ENCODE measurements at places on chromosomes 5 and 9. TPM values are rescaled to one million over a fixed set of nuclear protein-coding genes. Genes with fewer than 3 reads are reported as not detected.
A peak's percentile ranks its signal among the peaks of the same experiment; 100 is the strongest.

Gene CDO1
- 0.18 TPM for total RNA-seq

DNA sequence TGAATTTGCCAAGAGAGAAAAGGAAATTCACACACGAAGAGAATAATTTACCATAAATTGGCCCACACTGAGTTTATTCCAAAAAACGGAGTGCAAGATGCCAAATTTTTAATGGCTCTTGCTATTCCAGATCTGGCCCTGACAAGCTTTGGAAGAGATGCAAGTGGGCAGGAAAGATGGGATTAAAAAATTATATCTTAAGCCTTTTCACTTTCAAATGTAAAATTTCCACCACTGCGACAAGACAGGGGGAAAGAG is 352.4 kb downstream of the GLIS3 start:
- no peak for DNase-seq
- no peak overlapping the region for H3K4me3 ChIP-seq
- H3K4me1 ChIP-seq: no peaks in the 10 kb centered on the region
- H3K27ac ChIP-seq: no peak overlapping the region

Gene PDCD1LG2
- 0.13 TPM for total RNA-seq

DNA sequence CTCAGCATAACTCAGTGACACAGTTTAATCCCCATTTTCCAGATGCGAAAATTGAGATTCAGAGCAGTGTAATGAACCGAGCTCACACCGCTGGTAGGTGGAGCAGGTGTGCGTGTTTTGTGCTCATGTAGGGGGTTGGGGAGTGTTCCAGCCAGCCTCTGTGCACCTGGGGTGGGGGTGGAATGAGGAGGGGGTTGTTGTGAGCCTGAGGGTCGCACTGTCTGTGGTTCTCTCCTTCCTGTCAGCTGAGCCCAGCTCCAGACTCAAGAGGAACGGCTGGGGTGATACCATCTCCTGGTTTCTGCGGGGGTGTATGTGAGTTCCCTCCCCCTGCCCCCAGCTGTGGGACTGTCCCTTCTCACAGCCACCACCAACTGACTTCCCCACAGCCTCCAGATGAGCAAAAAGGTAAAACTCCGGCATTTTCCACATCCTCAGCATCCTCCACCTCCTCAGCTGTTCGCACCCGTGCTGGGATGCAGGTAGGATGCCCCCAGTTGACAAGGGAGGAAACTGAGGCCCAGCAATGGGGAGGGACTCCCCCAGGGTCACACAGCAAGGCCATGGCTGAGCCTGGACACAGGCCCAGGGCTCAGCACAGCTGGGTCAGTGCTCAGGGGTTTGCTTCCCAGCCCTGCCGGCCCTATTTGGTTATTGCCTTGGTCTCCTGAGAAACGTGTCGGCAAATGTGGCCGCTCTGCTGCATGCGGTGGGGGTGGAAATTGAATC is 2.1 kb downstream of the SH2D3C start:
- peak overlapping the region; percentile 99 for H3K4me3 ChIP-seq
- DNase-seq: peak; percentile 90
- H3K27ac ChIP-seq: peak overlapping the region; percentile 99

GRCh38 chr5:54738118-54738972 is 220.8 kb downstream of the SNX18 start:
- H3K4me3 ChIP-seq: no peak overlapping the region
- H3K36me3 ChIP-seq: no peaks in the 10 kb centered on the region
- no peak overlapping the region for H3K27ac ChIP-seq
- H3K27me3 ChIP-seq: peaks cover 3% of the 10 kb centered on the region
- no peak for DNase-seq
- H3K4me1 ChIP-seq: peaks cover 4% of the 10 kb centered on the region

DNA sequence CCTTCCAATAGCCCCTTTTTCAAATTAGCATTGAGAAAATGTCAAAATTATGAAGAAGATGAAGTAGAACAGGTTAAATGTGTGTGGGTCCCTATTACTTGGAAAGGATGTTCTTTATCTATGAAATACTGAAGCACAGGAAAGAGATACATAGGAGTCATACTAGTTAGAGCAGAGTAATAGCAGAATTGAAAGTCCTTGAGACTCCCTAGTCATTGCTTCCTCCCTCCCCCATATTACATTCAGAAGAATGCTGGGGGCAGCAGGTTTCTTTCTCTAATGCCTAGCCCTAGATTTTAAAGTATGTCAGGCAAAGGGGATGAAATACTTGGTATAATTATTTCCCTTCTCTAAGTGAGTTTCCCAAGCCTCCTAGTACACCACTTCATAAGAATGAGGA is 4.4 kb downstream of the ZCCHC9 start:
- H3K4me3 ChIP-seq: no peak overlapping the region
- H3K27me3 ChIP-seq: no peaks in the 10 kb centered on the region
- no peak for DNase-seq
- peaks cover 25% of the 10 kb centered on the region for H3K4me1 ChIP-seq
- peak overlapping the region; percentile 68 for H3K27ac ChIP-seq

GRCh38 chr5:54390015-54390414 is 65.5 kb upstream of the HSPB3 start:
- no peak for DNase-seq
- no peak overlapping the region for H3K4me3 ChIP-seq
- H3K4me1 ChIP-seq: peaks cover 15% of the 10 kb centered on the region
- H3K36me3 ChIP-seq: no peaks in the 10 kb centered on the region
- H3K27me3 ChIP-seq: no peaks in the 10 kb centered on the region

Gene SHC3
- total RNA-seq: not detected

- DNase-seq: no peak
- H3K36me3 ChIP-seq: no peaks in the 10 kb centered on the region
- H3K27ac ChIP-seq: no peak overlapping the region
- no peaks in the 10 kb centered on the region for H3K27me3 ChIP-seq
Observed at GRCh38 chr9:136678624-136679023, 8.6 kb downstream of the AGPAT2 start.

Gene ORM2
- not detected for total RNA-seq

- peaks cover 20% of the 10 kb centered on the region for H3K27me3 ChIP-seq
- DNase-seq: peak; percentile 20
- H3K27ac ChIP-seq: no peak within 1 kb of the TSS
- H3K4me3 ChIP-seq: no peak within 1 kb of the TSS
- no peaks in the 10 kb centered on the region for H3K36me3 ChIP-seq
- no peaks in the 10 kb centered on the region for H3K4me1 ChIP-seq
Observed at GRCh38 chr5:55159763-55160492, at the start of gene GPX8. Gene GPX8 (plus strand): TSS chr5:55160171. CDS start chr5:55160193, 22 bp downstream.

- no peak overlapping the region for H3K4me3 ChIP-seq
- no peak for DNase-seq
- H3K4me1 ChIP-seq: no peaks in the 10 kb centered on the region
- peaks cover 4% of the 10 kb centered on the region for H3K36me3 ChIP-seq
- H3K27me3 ChIP-seq: no peaks in the 10 kb centered on the region
Observed at GRCh38 chr9:121895818-121896544, 197.1 kb downstream of the TTLL11 start.

Gene SPATA9
- not detected for total RNA-seq

Gene NMUR2
- total RNA-seq: not detected

GRCh38 chr9:114351932-114352331 is 22.3 kb downstream of the ORM2 start:
- no peaks in the 10 kb centered on the region for H3K27me3 ChIP-seq
- no peak overlapping the region for H3K4me3 ChIP-seq
- DNase-seq: no peak
- peak overlapping the region; percentile 82 for H3K27ac ChIP-seq
- H3K36me3 ChIP-seq: peaks cover 69% of the 10 kb centered on the region

Gene GRM6
- total RNA-seq: not detected

Gene HAVCR2
- total RNA-seq: 34.6 TPM

- no peak overlapping the region for H3K27ac ChIP-seq
- no peak for DNase-seq
- no peaks in the 10 kb centered on the region for H3K36me3 ChIP-seq
- no peak overlapping the region for H3K4me3 ChIP-seq
Observed at GRCh38 chr9:85876628-85877027, 64.3 kb upstream of the NAA35 start.

Gene JADE2
- 61.2 TPM for total RNA-seq

Gene ACOT12
- total RNA-seq: not detected

- H3K27me3 ChIP-seq: no peaks in the 10 kb centered on the region
- no peak overlapping the region for H3K27ac ChIP-seq
- DNase-seq: no peak
- no peaks in the 10 kb centered on the region for H3K36me3 ChIP-seq
- H3K4me3 ChIP-seq: no peak overlapping the region
Observed at GRCh38 chr5:32020271-32020670, 153.8 kb downstream of the GOLPH3 start.

Gene FOXD1
- 1.5 TPM for total RNA-seq

GRCh38 chr9:125227761-125228160 is 13.4 kb downstream of the HSPA5 start:
- H3K27me3 ChIP-seq: no peaks in the 10 kb centered on the region
- no peak overlapping the region for H3K27ac ChIP-seq
- peaks cover 17% of the 10 kb centered on the region for H3K36me3 ChIP-seq
- no peak for DNase-seq

GRCh38 chr5:94976853-94977252 is 308.0 kb downstream of the MCTP1 start:
- H3K4me3 ChIP-seq: no peak overlapping the region
- H3K36me3 ChIP-seq: no peaks in the 10 kb centered on the region
- H3K27ac ChIP-seq: no peak overlapping the region
- H3K4me1 ChIP-seq: no peaks in the 10 kb centered on the region

DNA sequence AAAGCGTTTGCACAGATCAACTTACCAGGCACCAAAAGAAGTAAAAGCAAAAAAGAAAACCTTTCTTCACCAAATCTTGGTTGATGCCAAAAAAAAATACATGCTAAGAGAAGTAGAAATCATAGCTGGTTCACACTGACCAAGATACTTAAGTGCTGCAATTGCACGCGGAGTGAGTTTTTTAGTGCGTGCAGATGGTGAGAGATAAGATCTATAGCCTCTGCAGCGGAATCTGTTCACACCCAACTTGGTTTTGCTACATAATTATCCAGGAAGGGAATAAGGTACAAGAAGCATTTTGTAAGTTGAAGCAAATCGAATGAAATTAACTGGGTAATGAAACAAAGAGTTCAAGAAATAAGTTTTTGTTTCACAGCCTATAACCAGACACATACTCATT is 36.4 kb upstream of the CCDC152 start:
- no peaks in the 10 kb centered on the region for H3K36me3 ChIP-seq
- no peak overlapping the region for H3K4me3 ChIP-seq
- no peak for DNase-seq
- H3K27ac ChIP-seq: no peak overlapping the region
- H3K4me1 ChIP-seq: peaks cover 16% of the 10 kb centered on the region
- peaks cover 19% of the 10 kb centered on the region for H3K27me3 ChIP-seq

- no peak overlapping the region for H3K27ac ChIP-seq
- no peak for DNase-seq
- H3K36me3 ChIP-seq: no peaks in the 10 kb centered on the region
- no peaks in the 10 kb centered on the region for H3K27me3 ChIP-seq
Observed at GRCh38 chr5:1552521-1553255, 28.9 kb upstream of the LPCAT1 start.

DNA sequence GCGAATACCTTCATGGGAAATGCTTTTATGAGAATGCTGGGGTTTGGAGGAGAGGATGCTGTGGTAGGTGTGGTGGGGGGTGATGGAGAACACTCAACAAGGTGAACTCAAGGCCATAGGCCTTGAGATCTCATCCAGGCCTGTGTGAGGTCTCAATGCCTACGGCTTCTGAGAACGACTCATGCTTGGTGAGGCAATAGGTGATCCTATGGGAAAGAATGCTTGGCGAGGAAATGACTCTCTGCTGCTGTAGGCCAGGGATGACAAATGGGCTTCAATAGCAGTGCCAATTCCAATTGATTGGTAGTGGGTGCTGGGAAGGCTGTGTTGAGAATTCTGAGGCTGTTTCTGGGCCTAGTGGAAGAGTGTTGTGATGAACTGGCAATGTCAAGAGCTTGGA is 280.2 kb upstream of the CLINT1 start:
- no peak for DNase-seq
- H3K36me3 ChIP-seq: no peaks in the 10 kb centered on the region
- H3K27me3 ChIP-seq: peaks cover 1% of the 10 kb centered on the region
- no peak overlapping the region for H3K4me3 ChIP-seq
